ENCODE measurements at places on chromosomes 2 and 18. TPM values are rescaled to one million over a fixed set of nuclear protein-coding genes. Genes with fewer than 3 reads are reported as not detected.

The CNGA3 gene
- 0.10 TPM for polyA plus RNA-seq

DNA sequence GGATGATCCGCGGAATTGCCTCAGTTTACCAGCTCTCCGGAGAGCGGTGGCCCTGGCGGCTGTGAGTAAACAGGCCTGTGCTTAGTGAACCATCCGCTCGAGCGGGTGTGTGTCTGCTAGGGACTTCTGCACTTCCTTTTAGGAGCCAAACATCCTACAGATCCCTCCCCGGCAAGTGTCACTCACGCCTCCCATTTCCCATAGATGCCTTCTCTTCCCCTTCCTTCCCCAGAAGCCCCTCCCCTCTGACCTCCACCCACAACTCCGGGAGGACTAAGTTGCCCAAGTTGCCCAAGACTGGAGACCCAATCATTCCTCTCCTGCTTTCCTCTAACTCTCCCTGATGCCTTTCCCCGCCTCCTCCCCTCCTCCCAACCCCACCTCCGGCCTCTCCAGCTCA is 2.9 kb downstream of the C1QL2 start:
- DNase-seq, result no peak

GRCh38 chr2:186575856-186576255 is 14.0 kb upstream of the ITGAV start:
- no peak for DNase-seq

DNA sequence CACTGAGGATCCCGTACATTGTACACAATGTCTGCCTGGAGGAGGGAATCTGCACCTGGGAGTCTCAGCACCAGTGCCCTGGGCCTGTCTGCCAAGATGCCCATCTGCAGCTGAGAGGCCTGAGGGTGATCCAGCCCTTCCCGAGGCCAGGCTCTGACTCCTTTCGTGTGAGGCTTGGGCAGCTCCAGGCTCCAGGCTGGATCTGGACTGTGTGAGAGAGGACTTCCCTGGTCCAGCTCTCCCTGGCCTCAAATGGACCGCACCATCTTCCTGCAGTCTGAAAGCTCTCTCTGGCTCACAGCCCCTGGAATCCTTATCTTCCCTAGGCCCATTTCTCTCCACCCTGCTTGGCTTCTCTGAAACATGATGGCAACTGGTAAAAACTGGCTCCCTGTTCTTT is 324.6 kb downstream of the DYSF start:
- DNase-seq, result no peak

GRCh38 chr2:3269425-3270094 is 108.1 kb downstream of the EIPR1 start:
- no peak for DNase-seq

DNA sequence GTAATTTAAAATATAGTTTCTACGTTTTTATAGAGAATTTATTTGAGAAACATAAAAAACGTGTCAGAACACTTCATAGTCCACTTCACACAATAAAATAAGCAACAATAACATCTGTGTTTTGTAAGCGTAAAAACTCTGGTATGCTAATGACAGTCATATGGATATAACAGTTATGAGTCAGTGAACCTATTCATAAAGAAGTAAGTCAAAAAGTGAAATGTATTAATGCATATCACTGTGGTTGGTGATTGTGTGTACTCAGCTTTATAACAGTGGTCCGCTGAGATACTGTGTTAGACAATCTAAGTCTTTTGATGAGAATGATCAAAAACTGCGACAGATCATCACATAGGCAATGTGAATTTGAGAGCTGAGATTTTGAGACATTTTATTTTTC is 153.2 kb downstream of the WDR7 start:
- DNase-seq, result no peak
